Activated CD4-positive, alpha-beta T cell treated with anti-CD3 and anti-CD28 coated beads, Interleukin-2, amount 50 U/mL, for 1 hour (primary cell): ENCODE measurements at places on chromosomes 4 and X.

- no peak for DNase-seq
Observed at GRCh38 chr4:76953956-76954355, 4.4 kb downstream of the SEPTIN11 start.

DNA sequence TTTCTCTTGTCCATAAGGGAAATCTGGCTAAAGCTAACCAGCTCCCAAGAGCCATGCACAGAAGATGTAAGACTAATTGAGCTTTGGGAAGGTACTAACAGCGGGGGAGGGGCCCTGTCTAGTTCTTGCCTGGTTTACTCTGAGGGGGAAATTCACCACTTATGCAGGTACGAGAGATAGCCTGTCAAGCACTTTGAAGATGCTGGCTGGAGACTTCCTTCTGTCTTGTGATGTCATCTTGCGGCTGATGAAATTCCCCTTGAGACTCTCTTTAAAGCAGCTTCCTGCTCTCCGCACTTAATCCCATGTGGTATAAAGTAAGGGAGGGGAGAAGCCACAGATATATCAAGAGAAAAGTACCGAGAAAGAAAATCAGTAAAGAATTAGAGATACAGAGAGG, 345.3 kb downstream of the MAPK10 start:
- no peak for DNase-seq

- no peak for DNase-seq
Observed at GRCh38 chr4:86033171-86033570, 326.7 kb downstream of the MAPK10 start.

DNA sequence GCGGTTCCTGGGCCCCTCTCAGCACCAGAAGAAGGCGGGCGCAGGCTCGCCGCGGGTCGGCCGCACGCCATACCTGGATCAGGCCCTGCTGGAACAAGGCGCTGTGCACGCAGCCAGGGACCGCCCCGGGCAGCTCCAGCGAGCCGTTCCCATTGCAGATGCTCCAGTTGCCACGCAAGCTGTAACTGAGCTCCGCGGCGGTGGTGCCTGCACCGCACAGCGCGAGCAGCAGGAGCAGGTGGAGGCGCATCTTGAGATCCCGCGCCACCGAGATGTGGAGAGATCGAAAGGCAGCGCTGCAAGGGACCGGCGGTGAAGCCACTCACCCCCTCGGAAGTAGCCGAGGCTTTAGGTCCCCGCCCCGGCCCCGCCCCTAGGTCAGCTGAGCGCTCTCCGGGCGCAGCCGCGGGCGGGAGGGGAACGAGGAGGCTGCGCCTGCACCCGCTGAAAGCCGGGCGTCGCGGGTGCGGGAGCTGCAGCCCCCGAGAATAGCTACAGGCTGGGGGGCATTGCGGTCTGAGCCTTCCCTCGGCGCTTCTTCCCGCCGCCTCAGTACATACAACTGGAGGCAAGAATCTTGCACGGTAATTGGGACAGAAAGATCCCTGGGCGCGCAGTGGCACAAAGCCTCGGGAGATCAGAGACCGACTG, at the start of gene MANBA:
TSS of gene MANBA (minus strand) at position 324 of the 651 bp plus-strand sequence. CDS start at position 250, 74 bp downstream.
- DNase-seq = peak; percentile 81

DNA sequence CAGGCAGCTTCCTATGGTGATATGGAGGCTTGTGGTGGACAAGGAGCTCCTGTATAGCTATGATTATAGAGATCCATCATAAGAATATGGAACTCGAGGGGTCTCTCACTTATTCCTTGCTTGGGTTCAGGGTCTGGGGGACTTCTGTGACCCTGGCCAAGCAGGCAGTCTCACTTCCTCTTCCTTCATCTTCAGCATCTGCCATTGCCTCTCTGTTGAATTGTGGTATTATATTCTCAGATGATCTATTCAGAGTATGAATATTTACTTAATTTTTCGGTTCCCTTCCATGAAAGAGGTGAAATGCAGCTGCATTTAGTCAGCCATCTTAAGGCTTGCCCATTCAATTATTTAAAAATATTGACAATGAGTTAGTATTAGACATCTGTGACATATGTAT, 292.9 kb downstream of the SPIN4 start:
- no peak for DNase-seq

- no peak for DNase-seq
Observed at GRCh38 chrX:28659269-28659668, 72.0 kb downstream of the IL1RAPL1 start.

DNA sequence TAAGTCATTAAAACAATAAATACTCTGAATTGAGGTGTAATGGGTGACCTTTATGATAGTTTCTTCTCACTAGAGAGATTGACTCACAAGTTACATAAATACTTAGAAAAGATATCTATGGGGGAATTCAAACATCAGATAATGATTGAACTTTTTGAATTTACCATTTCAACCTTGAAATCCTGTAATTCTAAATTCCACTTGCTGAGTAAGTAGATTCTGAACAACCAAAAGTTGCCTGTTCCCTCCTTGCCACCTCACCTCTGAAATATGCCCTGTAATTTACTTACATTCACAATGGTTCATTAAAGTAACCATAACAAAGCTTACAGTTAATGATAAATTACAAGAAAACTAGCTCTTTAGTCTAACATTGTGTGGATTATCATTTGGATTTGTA, 43.3 kb upstream of the SLC39A8 start:
- DNase-seq = no peak

GRCh38 chr4:132587626-132588025, 561.5 kb upstream of the PCDH10 start:
- DNase-seq = no peak

DNA sequence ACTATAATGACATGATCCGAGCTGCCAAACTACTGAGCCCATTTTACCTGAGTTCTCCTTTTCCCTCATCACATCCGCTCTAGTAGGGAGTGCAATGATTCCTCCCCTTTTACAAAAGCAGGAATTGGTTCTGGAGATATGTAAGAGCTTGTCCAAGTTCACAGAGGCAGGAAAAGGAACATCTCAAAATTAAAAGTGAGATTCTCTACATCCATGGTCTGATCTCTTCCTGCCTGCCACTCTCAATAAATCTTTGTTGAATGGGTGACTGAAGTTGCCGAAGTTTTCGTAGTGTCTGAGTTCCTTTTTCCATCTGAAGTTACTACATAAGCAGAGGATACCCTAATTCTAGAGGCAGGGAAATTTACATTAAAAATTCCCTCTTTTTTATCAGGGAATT, at the start of gene FGFBP1:
TSS of gene FGFBP1 (minus strand) at position 101 of the 400 bp plus-strand sequence. CDS start 2,108 bp downstream, outside the sequence.
- no peak for DNase-seq

- no peak for DNase-seq
Observed at GRCh38 chr4:57148177-57148576, 38.0 kb upstream of the IGFBP7 start.

- no peak for DNase-seq
Observed at GRCh38 chrX:139112432-139112831, 400.9 kb upstream of the FGF13 start.

- DNase-seq = no peak
Observed at GRCh38 chrX:74521961-74522751, 92.3 kb downstream of the RLIM start.

GRCh38 chr4:13605330-13605729, 22.2 kb downstream of the BOD1L1 start:
- no peak for DNase-seq

DNA sequence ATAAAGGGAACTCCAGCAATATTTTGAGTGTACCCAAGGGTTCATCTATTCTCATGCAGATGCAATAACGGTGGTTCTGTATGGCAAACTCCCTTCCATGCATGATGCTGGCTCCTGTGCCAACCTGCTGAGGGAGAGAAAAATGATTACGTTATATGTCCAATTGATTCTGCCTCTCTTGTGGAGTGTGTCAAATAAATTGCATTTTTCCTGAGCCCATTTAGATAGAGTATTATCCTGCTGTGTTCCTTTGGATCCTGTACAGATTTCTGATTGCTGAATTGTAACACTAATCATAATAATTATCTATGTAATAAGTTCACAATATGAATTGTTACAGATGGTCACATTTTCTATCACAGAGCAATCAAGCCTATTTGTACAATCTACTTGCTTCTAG, 821.7 kb downstream of the C4orf33 start:
- DNase-seq = no peak

DNA sequence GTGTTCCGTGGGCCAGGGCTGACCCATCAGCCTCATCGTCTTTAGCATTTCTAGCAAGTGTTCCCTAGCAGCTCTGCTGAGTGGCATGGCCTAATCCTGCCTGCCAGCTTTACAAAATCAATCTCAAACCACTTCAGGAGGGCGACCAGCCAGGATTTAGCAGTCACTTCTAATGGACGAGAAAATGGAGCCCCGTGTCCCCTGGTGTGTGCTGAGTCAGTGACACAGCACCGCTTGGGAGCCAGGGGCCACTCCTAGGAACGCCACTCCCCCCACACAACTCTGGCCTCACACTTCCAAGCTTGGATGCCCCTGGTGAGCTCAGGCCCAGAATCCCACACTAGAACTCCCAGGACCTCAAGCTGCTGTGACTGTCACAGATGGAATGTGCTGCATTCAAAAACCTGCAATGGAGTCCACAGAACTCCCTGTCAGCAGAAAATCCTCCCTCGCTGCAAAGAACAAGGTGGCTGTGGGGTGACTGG, 311.2 kb upstream of the GATB start:
- no peak for DNase-seq

DNA sequence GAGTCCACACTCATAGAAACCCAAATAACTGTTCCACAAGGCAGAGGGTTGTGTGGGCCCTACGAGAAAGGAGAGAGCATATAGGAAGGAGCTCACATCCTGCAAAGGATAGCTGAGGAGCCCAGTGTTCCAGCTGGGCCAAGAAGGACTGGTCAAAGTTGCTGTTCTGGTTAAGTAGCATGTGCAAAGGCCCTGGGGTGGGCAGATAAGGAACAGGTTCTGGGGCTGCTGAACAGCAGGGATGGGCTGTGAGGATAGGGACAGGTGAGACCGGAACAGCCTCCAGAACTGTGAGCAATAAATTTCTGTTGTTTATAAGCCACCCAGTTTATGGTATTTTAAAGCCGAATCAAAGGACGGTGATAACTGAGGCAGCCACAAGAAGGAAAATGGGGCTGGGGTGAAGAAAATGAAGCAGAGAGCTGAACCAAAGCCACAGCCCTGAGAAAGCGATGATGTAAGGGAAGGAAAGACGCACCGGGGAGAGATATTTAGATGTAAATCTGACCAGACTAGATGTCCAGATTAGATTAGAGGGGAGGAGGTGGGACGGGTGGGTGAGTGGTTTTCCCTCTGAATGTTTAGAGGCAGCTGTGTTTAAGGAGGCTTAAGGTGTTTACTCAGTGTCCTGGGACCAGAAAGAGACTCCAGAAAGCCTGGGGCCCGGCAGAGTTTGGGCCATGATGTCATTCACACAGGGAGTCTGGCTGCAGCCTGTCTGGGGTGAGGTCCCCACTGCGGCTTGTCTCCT, 180.8 kb upstream of the BCOR start:
- DNase-seq = peak; percentile 59

DNA sequence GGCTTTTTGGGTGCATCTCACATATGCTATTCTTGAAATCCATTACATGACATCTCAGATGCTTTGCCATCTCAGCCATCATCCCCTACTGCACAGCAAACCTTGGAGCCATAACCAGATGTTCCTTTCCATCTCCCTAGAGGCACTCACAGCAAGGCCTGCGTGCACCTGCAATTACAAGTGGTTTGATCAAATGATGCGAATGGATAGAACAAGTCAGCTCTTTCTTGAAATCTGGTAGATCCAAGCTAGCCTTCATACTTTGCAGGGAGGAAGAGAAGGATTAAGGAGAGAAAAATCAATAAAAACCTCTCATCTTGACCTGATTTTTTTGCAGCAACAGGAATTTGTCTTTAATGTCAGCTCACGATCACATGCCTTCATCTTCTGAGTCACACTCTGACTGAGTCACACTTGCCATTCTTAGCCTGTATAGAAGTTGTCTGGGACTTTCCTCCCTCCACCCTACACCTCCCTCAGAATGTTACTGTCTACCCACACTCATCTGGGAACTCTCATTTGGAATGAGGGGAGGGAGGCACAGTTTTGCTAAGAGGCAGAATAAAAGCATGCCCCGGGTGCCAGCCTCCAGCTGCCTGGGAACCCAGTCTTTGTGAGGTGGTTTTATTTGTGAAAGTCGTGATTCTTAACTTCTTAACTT, 11.9 kb upstream of the TRIML1 start:
- DNase-seq = no peak

DNA sequence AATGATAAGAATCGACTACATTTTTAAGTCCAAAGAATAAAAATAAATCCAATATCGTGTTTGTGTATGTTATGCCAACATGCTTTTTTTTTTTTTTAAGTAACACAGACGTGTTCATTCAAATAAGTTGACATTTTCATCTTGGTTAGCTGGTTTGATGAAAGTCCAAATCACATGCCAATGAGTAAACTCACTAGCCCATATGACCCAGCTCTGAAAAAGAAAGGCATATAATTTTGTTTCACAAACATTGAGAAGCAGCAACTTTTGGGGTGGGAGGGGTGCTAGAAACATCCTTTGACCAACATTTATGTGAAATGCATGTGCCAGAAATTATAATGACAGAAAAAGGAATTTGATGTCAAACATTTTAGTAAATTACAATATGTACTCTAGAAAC, 61.6 kb upstream of the SPP1 start:
- DNase-seq = no peak

GRCh38 chr4:169984173-169984572, 42.0 kb downstream of the MFAP3L start:
- no peak for DNase-seq

GRCh38 chr4:137345597-137345996, 186.7 kb downstream of the PCDH18 start:
- DNase-seq = no peak

- DNase-seq = no peak
Observed at GRCh38 chr4:97013711-97014110, 1129.6 kb downstream of the STPG2 start.

GRCh38 chr4:128379860-128380259, 92.2 kb upstream of the PGRMC2 start:
- no peak for DNase-seq

DNA sequence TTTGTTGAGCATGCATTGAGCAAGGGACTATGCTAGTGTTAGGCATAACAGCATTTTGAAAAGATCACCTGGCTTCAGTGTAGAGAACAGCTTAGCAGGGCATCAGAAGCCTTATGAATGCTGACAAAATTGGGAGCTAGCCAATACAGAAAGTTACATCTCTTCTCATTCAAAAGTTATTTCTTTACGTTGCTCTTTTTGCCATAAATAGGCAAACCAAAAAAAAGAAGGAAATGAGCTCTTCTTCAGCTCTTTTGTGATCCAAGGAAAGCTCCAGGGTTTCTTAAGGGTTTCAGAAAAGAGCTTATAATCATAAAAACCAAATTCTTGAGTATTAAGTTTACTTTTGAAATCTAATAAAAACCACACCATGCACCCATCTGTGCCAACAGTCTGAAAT, 35.2 kb upstream of the LNX1 start:
- no peak for DNase-seq

GRCh38 chrX:45801554-45801953, 600.9 kb upstream of the DIPK2B start:
- no peak for DNase-seq

DNA sequence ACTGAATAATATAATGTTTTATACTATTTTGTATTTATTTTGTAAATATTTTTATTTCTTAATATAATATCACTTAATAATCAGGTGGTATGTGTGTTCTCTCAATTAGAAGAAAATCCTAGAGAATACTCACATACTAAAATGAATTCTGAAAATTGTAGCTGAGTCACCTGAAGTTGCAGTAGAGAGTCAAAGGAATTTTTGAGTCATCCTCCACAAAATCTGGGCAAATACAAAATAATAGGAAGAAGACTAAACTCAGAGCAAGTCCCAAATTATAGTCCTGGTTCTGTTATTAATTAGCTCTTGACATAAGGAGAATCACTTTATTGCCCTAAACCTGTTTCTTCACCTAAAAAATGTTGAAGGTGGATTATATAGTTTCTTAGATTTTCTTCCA, 57.8 kb downstream of the SPATA4 start:
- DNase-seq = no peak

- DNase-seq = no peak
Observed at GRCh38 chr4:7845493-7846128, 94.0 kb downstream of the AFAP1 start.

GRCh38 chrX:22516893-22517292, 244.2 kb downstream of the CBLL2 start:
- DNase-seq = no peak
